Esophagus muscularis mucosa (tissue), 4 donors: ENCODE measurements at places on chromosomes 1 and 21.

- DNase-seq: no peak
These were observed 30.2 kb downstream of the AK4 start for GRCh38 chr1:65178235-65178634.

GRCh38 chr1:115448282-115449044, 110.4 kb upstream of the NGF start:
- no peak for DNase-seq

DNA sequence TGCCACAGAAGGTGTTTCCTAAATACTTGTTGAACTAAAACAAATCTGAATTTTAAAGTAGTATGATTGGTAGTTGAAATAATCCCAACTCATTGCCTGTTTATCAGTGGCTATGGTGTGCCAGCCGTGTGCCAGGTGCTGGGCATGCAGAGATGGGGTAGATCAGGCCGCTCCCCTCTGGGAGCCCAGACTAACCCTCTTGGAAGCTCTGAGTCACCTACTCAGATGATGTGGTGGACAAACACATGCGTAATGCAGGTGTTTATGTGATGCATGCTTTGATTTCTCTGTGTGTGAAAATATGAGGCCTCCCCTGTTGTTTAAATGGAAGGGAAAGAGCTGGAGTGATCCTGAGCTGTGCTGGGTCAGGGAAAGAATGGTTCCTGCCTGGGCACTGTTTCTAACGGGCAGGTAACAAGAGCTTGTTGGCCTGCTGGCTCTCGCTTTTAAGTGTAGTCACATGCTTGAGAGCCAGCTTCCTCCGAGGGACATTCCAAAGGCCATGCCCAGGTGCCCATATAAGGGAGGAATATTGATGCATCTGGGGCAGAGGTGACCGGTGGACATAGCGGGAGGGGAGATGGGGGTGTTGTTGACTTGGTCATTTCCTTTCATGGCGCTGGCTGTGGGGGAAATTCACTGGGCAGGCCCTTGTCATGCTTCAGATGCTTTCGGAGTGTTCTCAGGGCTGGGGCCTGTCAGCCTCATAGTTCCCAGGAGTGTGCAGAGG, 10.2 kb downstream of the MFN2 start:
- no peak for DNase-seq

DNA sequence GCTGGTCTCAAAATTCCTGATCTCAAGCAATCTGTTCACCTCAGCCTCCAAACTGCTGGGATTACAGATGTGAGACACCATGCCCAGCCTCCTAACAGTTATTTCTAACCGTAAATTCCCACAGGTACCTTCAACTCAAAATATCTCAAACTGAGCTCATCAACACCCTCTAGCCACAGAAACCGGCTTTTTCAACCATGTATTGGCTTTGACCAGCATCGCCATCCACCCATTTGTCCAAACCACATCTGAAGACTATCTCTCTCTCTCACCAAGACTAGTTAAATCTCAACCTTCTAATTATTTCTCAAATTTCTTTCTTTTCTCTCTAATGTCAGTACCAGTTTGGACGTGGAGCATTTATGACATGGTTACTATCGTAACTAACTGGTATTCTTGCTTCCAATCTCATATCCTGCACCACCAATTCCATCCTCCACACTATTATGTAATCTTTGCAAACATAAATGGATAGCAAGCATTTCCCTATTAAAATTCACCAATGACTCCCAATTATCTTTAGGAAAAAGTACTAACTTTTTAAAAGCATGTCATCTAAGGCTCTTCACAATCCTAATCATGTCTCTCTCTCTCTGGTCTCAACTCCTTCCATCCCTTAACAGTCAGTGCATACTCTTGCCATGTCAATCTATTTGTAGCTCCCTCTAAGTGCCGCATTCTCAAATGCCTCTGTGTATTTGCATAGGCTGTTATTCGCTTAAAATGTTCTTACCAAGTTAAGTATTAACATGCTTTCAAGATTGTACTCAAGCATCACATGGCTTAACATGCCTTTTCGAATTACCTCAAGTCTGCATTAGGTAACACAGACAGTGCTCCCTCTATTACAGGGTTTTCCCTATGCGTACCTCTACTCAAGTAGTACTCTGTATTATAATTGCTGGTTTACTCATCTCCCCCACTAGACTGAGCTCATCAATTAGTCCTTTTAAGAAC, 18.1 kb downstream of the RSBN1 start:
- no peak for DNase-seq

DNA sequence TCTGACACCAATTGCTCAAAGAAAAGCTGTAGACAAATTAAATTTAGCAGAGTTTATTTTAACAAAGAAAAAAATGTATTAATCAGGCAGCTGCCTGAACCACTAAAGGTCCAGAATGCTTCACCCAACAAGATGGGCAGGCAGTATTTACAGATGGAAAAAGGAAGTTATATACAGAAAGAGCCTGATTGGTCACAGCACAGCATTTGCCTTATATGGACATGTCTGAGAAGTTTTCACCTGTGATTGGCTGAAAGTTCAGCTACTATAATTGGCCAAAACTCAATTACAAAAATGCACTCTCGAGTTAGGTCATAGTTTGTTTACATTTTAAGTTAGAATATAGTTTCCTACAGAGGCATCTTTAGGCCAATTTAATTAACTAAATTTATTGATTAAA, 15.1 kb upstream of the FMO1 start:
- DNase-seq: no peak

GRCh38 chr1:239858057-239858456, 233.6 kb upstream of the FMN2 start:
- no peak for DNase-seq

DNA sequence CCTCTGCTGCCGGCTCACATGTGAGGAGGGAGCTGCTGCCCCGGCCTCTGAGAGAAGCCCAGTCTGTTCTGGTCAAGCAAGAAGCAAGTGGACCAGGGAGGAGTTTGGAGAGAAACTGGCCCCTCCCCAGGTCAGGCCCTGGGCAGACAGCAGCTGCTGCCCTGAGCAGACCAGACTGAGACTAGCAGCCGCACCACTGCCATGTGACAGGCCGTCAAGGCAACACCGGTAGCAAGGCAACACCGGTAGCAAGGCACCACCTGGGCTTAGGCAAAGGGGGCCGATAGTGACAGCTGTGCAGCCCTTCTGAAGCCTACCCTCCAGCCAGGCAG, 50.3 kb downstream of the ARHGEF16 start:
- no peak for DNase-seq

DNA sequence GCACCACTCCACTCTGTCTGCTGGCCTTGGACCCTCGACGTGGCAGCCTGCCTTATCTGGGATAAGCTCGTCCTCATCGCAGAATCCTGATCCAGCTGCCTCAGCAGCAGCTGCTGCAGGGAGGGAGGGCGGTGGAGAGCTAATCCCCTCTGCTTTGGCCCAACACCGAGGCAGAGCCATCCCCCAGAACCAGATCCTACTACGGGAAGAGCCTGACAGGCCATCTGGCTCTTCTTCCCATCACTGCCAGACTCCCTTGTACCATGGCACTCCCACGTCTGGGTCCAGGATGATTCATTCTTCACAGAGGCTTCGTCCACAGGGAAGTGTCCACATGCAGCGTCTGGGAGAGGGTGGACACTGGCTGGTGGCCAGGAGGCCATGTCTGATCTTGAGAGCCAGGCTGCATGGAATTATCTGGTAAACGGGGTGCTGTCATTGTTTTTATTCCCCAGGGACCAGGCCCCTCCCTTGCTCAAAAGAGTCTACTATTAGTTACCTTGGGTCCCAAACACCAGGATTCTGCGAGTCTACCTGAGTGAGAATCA, 14.6 kb upstream of the PKP1 start:
- no peak for DNase-seq

GRCh38 chr1:223270155-223270554, 93.8 kb downstream of the SUSD4 start:
- no peak for DNase-seq

DNA sequence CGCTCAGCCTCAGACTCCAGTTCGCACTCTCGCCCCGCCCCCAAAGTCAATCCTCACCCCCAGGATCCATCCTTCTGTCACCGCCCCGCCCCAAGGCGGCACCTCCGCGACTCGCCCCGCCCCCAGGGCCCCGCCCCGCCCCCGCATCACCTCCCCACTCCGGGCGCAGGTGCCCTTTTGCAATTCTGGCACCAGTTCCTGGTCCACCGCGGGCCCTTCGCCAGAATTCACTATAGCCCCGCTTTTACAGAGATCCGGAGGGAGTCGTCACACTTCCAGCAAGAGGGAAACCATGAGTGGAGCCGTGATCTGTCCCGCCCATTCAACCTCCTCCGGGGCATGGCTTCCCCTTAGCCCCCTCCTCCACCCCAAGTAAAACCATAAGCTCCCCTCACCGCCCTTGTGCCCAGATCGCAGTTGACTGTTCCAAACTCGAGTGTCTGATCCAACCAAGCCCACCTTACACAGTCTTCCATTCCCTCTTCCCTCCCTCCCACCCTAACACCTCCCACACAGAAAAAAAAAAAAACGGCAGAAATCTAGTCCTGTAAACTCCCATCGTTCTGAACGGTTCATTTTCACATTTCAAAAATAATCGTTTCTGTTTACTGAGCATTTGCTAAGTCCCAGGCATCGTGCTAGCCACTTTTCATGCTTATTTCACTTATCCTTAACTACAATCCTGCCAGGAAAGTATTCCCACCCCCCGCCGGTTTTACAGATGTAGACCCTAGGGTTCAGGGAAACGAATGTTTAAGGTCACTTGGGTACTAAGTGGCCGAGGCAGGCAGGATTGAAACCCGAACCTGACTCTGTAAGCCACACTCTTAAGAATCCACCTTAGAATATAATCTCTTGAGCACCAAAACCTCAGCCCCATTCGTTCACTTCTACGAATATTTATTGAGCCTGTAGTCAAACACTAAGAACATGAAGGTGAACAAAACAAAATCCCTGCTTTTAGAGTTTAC, 1.3 kb upstream of the DNAJC16 start:
- no peak for DNase-seq

DNA sequence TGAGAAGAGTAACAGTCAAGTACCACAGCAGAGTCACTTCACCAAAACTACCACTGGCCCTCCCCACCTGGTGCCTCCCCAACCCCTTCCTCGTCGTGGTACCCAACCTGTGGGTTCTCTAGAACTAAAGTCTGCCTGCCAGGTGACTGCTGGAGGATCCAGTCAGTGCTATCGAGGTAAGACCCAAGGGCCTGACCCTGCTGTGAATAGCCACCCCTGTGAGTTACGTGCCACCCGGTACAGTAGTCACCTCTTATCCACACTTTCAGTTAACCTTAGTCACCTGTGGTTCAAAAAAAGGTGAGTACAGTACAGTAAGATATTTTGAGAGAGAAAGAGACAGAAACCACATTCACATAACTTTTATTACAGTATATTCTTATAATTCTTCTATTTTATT, 16.5 kb downstream of the TTF2 start:
- DNase-seq: no peak

DNA sequence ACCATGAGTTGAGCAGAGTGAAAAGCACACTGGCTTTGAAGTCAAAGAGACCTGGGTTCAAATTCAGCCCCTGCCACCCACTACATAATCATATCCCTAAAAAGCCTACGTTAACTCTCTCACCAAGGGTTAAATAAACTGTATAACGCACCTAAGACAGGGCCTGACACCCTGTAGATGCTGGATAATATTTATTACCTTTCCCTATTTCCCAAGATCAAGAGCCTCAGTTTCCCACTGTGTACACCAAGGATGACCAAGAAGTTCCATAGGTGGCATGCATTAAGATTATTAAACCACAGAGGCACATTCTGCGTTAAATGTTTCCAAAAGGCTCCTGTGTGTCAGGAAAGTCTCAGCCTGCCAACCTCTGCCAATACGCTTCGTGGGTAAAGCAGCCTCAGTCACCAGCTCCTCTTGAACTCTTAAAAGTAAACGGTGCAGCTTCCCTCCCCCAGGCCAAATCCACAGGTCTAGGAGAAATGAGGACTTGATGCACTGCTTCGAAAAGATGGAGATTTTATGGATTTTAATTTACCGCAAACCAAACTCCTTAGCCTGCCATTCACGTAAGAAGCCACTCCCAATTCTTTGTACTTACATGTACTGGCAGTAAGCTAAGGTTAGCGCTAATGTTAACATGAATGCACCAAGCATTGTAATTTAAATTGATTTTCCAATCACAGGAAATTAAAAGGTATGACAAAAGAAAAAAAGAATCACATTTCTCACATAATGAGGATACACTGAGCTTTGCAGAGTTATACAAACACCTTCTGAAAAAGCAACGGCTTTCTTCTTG, 2.6 kb downstream of the USP24 start:
- DNase-seq: no peak

- no peak for DNase-seq
These were observed 59.8 kb downstream of the CAPN2 start for GRCh38 chr1:223771814-223772770.

- no peak for DNase-seq
These were observed 499.6 kb upstream of the C1orf87 start for GRCh38 chr1:60573121-60573520.

DNA sequence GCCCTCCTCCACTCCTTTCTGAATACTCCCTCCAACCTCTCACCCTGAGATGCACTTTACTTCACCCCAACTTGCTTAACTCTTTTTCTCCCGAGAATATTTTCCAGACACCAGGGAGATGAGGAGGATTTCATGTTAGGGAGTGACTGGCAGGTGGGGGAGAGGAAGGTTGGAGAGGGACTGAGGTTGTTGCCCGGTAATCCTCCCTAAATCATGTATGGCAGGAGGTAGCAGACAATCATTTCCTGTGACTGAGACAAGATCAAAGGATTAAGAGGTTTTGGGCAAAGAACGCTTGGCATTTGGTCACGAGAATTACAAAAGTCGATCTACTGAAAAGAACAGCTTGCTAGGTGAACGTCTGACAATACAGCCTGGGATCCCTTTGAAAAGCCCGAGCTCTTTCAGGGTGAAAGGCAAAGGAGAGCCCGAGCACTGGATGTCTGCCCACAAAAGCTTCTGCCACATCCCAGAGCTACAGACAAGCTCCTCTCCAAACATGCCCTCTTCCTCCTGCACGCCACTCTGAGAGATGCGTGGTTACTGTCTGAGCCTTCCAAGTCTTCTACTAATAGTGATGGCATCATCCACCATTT, 154.1 kb downstream of the DAB1 start:
- DNase-seq: peak; percentile 77

- no peak for DNase-seq
These were observed 3.3 kb upstream of the SNRPE start for GRCh38 chr1:203858055-203858454.

DNA sequence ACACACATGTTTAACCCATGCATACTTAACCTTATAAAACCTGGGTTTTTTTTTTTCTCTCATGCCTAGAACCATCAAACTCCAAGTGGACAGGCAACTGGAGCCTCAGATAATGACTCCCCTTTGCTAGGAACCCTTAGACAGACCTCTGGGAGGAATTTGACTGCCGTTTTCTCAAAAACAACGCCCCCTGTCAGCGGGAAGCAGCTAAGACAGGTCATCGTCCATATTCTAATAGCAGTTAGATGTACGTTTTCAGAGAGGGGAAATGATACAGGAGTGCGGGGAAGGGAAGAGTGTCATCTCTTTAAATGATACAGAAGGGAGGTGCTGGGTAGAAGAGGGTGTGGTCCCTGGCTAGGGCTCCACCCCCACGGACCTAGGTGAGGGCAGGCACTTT, 34.7 kb downstream of the LRRC3 start:
- DNase-seq: no peak

- DNase-seq: no peak
These were observed 17.6 kb downstream of the SLC30A10 start for GRCh38 chr1:219910716-219911115.
